ENCODE measurements at places on chromosomes 6 and 20.

GRCh38 chr6:6688951-6689350 is 100.4 kb downstream of the LY86 start:
- DNase-seq: no peak

- DNase-seq: no peak
These were observed 292.8 kb downstream of the CLIC5 start for GRCh38 chr6:45722876-45723275.

GRCh38 chr20:29297411-29298270 is 1959.8 kb upstream of the DEFB115 start:
- no peak for DNase-seq

DNA sequence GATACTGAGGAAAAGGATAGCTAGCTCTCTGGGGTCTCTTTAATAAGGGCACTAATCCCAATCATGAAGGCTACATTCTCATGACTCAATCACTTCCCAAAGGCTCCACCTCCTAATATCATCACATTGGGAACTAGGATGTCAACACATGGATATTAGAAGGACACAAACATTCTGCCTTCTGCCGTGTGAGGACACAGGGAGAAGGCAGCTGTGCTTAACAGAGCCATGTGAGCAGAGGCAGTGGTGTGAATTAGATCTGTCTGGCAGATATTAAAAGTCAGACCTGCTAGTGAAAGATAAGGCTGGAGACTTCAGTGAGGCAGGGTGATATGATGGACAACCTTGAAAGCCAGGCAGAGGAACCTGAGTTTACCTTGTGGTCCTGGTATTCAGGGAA is 341.9 kb downstream of the ARHGAP18 start:
- no peak for DNase-seq

DNA sequence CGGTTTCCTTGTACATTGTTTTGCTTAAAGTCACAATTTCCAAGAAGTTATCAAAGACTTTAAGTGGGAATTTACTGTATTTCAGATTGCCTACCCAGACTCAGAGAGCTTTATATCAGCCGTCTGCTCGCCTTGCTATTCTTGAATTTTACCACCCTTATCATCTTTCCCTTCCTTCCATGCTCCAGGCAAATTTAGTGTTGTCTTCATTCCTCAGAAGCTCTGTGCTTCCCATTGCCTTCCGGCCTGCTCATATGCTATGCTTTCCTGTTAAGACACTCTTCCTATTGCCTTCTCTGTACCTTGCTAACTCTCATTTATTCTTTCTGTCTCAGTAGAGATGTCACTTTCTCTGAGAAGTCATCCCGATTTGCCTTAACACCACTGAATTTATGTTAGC is 52.1 kb downstream of the CD2AP start:
- DNase-seq: no peak

GRCh38 chr20:17810847-17811627 is 111.3 kb downstream of the BANF2 start:
- DNase-seq: no peak

- no peak for DNase-seq
These were observed 231.9 kb downstream of the PKHD1 start for GRCh38 chr6:51855310-51856082.

DNA sequence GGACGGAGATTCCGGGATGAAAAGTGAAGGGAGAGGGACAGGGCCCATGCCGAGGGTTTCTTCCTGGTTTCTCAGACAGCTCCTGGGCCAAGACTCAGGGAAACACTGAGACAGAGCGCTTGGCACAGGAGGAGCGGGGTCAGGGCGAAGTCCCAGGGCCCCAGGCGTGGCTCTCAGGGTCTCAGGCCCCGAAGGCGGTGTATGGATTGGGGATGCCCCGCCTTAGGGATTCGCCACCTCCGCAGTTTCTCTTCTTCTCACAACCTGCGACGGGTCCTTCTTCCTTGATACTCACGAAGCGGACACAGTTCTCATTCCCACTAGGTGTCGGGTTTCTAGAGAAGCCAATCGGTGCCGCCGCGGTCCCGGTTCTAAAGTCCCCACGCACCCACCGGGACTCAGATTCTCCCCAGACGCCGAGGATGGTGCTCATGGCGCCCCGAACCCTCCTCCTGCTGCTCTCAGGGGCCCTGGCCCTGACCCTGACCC is 55.0 kb upstream of the HLA-A start:
- DNase-seq: no peak

- no peak for DNase-seq
These were observed 37.3 kb downstream of the TFEB start for GRCh38 chr6:41697861-41698781.

DNA sequence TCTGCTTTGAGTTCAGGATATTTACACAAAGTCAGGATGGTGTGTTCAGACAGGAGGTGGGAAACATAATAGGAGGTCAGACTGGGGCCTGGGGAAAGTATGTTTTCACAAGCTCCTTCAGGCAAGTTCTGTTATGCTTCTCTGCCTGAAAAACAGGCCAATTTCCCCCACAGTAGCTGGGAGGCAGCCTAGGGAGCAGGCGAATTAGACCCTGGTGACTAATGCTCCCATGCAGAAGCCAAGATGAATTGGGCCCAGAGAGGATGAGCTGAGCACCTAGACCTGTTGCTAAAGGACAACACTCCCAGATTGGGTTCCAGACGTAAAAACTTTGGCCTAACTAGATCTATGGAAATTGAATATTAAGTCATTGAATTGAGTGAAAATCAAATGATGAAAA is 142.2 kb upstream of the MAP3K7 start:
- no peak for DNase-seq

DNA sequence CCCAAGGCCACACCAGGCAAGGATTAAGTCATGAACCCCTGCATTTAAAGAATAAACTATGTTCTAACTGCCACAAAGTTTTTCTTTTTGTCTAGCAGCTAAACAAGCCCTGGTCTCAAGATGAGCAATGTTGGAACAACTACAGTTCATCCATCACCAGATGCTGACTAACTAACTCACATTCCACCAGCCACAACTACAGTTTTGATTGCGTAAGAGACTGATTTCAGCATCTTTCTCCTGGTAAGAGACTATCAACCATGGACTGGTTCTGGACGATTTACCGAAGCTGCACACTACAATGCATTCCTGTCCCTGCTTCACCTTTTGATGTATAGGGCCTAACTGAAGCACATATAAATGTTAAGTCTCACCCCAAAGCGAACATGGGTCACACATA is 43.0 kb downstream of the F13A1 start:
- no peak for DNase-seq

- DNase-seq: no peak
These were observed 250.8 kb downstream of the DLL1 start for GRCh38 chr6:170040115-170040500.

DNA sequence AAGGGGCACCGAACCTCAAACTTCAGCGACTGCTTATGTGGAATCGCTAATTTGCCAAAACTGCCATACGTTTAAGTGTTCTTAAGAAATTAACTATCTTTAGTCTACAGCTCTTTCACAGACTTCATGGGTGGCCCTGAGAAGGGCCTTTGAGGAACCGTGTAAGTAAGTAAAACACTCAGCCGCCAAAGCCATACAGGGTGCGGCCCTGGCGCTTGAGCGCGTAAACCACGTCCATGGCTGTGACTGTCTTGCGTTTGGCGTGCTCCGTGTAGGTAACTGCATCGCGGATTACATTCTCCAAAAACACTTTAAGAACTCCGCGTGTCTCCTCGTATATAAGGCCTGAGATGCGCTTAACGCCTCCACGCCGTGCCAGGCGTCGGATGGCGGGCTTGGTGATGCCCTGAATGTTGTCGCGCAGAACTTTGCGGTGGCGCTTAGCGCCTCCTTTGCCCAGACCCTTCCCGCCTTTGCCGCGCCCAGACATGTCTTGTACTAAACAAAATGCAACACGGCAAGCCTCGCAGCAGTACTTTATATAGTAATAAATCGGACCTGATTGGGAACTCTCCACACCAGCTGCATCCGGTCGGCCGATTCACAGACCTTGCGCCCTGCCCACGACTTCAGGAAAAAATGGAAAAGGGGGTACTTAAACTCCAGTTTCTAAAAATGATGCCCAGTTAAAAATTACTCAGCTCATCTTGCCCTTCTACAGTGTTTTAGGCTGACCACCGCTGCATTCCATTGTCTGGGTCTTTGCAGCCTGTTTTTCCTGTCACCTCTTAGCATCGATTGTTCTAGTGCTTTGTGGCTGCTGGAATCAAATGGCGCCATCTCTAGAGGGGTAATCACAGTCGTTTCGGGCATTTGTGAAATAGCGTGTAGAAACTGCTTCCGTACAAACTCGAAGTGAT is 38.9 kb downstream of the OR2B2 start:
- DNase-seq: no peak

- no peak for DNase-seq
These were observed 6.0 kb upstream of the PRL start for GRCh38 chr6:22302838-22303237.

DNA sequence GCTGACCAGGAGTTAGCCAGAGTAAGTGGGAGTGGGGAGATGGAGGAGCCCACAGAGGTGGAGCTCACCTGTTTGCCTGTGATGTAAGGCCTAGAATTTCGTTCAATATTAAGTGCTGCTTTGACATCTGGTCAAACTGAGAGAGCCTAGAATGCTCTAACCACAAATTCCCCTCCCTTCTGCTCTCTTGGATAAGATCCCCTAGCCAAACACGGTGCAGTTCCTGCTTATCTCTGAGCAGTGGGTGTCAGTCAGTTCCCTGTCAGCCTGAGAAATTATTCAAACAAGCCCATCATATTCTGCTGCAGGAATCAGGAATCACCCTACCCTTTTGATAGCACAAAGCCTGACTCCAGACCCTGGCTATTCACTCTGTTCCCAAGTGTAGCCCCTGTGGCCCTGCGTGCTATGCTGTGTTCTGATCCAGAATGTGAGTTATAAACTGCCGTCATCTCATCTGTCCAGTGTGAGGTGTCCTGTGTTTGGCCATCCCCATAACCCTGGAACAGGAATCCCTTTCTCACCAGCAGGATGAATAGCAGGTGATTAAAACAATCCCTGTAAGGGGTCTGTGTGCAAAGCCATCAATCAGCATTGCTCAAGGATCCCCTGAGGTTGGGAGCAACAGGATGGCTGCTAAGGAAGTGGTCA is 31.8 kb upstream of the ZNF133 start:
- no peak for DNase-seq

DNA sequence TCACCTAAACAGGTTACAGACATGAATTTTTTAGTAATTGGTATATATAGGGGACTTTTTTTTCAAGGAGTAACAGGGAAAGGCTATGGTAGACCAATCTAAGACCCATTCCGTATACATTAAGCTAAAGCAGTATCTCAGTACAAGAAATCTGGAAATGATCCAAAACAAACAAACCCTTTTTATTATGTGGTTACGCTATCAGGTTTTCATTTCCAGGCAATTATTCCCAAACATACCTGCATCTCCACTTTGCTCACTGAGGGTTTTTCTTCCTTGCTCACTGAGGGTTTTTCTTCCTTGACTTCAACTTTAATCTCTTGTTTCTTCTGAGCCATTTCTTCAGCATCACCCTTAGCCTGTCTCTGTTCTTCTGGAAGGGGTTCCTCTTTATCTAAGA is 107.3 kb downstream of the EPB41L2 start:
- DNase-seq: no peak

DNA sequence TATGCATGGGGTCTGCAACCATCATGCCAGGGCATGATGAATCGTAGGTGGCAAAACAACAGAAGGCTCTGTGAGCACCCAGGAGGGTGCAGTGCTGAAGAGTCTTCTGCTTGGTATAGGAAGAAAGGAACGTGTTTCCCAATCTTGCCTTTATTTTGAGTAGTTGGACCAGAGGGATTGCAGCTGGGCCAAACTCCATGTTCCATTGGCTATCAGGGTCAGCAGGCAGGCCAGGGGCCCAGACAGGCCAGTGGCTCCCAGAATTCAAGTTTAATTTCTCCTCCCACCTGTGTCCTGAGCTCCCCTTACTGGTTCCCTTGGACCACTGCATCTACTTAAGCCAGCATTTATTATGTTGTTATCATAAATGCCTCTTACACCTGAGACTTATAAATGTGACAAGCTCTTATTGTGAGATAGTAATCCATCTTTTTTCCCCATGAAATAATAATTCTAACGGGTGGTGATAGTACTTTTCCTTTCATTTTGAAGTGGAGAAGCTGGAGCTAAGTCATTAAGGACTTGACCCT is 918 bp upstream of the TRIM38 start:
- DNase-seq: no peak

DNA sequence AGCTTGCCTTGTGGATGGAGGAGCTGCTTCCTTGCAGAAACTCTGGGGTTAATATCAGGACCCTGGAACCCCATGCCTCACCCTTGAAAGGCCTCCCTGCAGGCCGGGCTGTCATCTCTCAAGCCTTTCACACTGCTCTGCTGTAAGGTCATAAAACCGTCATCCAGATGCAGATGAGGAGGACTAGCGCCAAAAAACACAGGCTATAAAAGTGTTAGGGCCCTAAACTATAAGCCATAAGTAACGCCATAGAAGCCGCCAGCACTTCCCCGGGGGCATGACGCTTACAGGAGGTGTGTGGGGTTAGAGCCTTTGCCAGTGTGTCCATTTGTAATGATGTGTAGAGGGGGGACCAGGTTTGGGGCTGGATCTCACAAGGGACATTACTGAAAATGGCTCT is 47.6 kb downstream of the CDH4 start:
- no peak for DNase-seq

DNA sequence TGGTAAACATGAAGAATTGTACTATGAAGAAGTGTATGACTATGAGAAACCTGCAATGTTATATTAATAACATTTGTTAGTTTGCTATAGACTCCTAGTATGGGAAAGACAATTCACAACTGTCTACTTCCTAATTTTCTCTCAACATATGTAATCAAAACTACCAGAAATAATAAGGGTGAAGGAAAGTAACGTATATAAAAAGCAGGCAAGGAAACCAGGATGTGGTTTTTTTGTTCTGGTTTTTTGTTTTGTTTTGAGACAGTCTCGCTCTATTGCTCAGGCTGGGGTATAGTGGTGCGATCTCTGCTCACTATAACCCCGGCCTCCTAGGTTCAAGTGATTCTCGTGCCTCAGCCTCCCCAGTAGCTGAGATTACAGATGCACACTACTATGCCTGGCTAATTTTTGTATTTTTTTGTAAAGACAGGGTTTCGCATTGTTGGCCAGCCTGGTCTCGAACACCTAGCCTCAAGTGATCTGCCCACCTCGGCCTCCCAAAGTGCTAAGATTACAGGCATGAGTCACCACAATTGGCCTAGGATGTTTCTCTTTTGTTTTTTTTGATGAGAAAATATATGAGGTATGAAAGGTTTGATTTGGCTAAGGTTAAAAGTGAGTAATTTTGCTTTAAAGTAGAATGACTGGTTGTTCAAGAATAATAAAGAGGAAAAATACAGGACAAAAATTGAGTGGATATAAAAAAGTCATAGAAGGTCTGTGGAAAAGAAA is 83.1 kb downstream of the PTCHD4 start:
- DNase-seq: no peak

- DNase-seq: no peak
These were observed 1040.7 kb upstream of the ADGRB3 start for GRCh38 chr6:67594366-67594765.

GRCh38 chr6:81751388-81752083 is 945 bp downstream of the TENT5A start:
- DNase-seq: no peak

GRCh38 chr6:105370351-105370750 is 32.5 kb downstream of the PREP start:
- DNase-seq: no peak

- no peak for DNase-seq
These were observed 3.5 kb upstream of the APOBEC2 start for GRCh38 chr6:41049521-41049920.

- no peak for DNase-seq
These were observed 68.8 kb downstream of the TTLL2 start for GRCh38 chr6:167393731-167394130.

All from NCI-H2081 treated with DMSO at 0.1 percent for 48 hours (cell line).